ENCODE measurements at places on chromosomes 12 and 14.
A peak's percentile ranks its signal among the peaks of the same experiment; 100 is the strongest.

GRCh38 chr14:91749868-91750267, 18.0 kb upstream of the CATSPERB start:
- DNase-seq: no peak

GRCh38 chr12:12598864-12599263, 12.8 kb upstream of the CREBL2 start:
- DNase-seq: no peak

GRCh38 chr14:71536927-71537772, 395.1 kb upstream of the RGS6 start:
- no peak for DNase-seq

- no peak for DNase-seq
Observed at GRCh38 chr14:96938946-96939345, 141.8 kb downstream of the VRK1 start.

- no peak for DNase-seq
Observed at GRCh38 chr14:53896726-53897125, 59.9 kb downstream of the BMP4 start.

DNA sequence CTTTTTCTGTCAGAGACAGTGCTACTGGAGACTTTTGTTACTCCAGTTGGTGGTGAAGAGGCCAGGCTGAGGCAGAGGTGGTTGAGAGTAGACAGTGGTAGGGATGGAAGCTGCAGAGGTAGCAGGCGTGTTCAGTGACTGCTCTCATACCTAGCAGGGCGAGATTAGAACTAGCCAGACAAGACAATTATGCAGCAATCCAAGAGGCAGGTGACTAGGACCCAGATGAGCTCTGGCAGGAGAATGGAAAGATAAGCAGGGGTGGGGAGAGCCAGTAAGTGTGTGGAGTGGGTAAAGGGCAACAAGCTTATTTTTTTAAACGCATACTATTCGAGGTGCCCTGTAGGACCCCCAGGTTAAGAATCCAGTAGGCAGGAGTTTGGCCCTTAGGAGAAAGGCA, 4.8 kb downstream of the PPP1R36 start:
- no peak for DNase-seq

DNA sequence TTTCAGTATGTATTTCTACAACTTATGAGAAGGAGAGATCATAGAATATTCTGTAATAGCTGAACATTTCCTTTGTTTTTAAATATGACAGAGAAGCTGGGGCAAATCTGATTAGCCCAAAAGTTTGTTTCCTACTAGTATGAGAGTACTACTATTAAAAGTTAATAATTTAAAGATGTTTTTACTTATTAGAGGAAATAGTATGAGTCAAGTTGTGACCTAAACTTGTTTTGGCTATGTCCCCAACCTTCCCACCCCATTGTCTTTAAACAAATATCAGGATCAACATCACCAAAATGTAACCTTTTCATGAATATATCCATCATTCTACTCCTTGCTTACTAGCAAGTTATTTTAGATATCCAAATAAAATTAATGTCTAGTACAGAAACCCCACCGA, 10.5 kb downstream of the GNPNAT1 start:
- DNase-seq: no peak

DNA sequence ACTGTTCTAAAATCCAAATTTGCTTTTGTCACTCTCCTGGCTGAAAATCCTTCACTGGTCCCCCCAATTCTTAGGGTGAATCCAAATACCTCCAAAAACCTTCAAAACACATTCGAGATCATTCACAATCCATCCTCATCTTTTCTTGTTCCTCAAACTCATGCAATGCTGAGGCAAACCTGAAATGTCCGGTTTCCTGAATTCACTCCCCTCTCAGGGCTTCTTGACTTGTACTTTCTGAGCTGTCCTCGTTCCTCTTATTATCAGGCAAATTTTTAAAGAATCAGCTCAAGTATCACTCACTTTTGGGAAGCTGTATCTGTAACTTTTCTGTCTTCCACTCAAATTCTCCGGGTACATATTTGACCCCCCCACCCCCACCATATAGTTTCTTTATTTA, 84.9 kb upstream of the DUSP6 start:
- DNase-seq: no peak

- no peak for DNase-seq
Observed at GRCh38 chr14:26344596-26344995, 253.2 kb downstream of the NOVA1 start.

- DNase-seq: no peak
Observed at GRCh38 chr12:119565404-119565803, 28.2 kb upstream of the TMEM233 start.

- no peak for DNase-seq
Observed at GRCh38 chr14:93997916-93998870, 1.1 kb downstream of the CCDC197 start.

GRCh38 chr14:77026166-77026929, 2.2 kb downstream of the IRF2BPL start:
- DNase-seq: no peak

DNA sequence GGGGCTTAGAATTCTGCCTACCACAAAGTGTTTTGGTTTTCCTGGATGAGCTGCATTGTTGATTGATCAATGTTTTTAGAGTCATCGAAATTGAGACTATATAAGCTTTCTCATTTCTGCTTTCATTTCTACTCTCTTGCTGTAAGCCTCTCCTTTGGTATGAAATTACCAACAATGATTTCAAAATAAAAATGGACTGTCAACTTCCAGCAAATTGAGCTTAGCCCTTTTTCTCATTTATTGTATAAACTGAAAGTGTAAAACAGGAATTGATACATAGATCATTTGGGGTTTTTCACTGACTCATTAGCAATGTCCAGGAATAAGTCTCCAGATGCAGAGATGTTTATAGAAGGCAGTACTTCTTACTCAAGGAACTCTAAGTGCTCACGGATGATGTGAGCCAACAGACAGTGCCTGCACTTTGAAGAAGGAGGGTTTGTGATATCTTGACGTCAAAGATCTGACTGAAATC, 20.0 kb upstream of the PCNX1 start:
- no peak for DNase-seq

GRCh38 chr14:75597149-75597548, 18.7 kb downstream of the FLVCR2 start:
- DNase-seq: no peak

DNA sequence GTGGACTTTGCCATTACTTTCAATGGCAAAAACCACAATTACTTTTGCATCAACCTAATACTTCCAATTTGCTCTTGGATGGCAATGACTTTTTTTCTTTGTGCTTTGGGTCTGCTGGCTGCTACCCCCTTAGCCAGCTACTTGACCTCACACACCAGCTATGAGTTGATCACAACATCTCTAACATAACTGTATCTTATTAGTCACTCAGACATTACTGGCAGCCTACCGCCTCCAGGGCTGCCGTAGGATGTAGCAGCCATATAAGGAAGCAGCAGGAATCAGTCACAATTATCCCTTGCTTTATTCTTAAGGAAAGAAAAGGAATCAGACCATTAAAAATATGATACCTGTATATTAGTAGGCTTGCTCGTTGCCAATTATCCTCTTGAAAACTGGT, 260.5 kb downstream of the ADAMTS20 start:
- DNase-seq: no peak

- DNase-seq: no peak
Observed at GRCh38 chr14:59292028-59292427, 103.6 kb downstream of the DAAM1 start.

DNA sequence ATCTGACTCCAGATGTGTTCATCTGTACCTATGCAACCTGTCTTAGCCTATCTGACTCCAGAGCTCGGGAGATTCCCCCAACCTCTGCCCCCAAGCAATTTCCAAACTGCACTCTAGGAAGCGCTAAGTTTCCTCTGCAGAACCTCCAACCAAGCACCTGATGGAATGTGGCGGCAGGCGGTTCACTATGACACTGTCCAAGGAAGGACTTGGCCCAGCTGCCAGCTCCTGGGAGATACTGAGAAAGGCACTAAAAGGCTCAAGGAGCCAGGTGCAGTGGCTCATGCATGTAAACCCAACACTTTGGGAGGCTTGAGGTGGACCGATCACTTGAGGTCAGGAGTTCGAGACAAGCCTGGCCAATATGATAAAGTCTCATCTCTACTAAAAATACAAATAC, 244.0 kb downstream of the BCL11B start:
- DNase-seq: no peak

GRCh38 chr14:45426685-45427282, 173.8 kb upstream of the MIS18BP1 start:
- peak; percentile 14 for DNase-seq

All from RWPE1 (cell line).